ENCODE measurements at places on chromosomes 11 and 22.

DNA sequence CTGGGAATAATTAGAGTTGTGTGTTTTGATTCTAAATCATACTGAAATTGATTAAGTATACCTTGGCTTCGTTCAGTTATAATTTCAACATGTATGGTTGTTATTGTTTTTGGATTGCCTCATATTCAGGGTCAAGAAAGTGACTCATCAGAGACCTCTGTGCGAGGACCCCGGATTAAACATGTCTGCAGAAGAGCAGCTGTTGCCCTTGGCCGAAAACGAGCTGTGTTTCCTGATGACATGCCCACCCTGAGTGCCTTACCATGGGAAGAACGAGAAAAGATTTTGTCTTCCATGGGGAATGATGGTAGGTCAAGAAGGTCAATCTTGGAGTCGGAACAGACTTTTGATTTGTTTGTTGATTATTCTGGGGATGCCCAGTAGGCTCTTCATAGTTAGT is 40.4 kb downstream of the KMT2A start:
- H3K4me3 ChIP-seq = no peak overlapping the region
- no peaks in the 10 kb centered on the region for H3K27me3 ChIP-seq
- DNase-seq = no peak
- no peak overlapping the region for H3K27ac ChIP-seq
- H3K4me1 ChIP-seq = no peaks in the 10 kb centered on the region

DNA sequence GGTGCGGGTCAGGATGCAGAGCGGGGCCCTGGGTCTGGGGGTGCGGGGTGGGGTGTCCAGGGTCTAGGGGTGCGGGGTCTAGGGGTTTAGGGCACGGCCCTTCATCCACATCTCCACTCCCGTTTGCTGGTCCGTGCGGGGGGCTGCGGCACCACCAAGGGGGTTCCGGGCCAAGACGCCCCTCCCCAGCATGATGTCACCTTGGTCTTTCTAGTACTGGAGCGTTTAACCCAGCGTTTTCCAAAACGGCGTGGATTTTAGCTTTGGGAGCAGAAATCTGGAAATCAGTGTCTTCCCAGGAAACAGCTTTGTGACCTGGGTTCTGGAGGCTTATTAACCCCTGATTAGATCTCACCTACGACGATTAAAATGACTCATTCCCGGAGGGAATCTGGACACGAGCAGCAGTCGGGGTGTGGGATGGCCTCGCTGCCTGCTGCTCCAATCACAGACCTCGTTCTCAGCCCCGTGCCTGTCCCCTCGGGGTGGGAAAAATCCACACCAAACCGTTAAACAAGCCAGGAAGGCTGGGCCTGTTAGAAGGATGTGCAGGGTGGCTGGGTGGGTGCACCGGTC is 759 bp downstream of the AP2A2 start:
- H3K4me1 ChIP-seq = peaks cover 22% of the 10 kb centered on the region
- peak overlapping the region; percentile 10 for H3K27ac ChIP-seq
- H3K4me3 ChIP-seq = peak overlapping the region; percentile 68
- no peak for DNase-seq
- H3K27me3 ChIP-seq = no peaks in the 10 kb centered on the region
- H3K36me3 ChIP-seq = no peaks in the 10 kb centered on the region

- no peaks in the 10 kb centered on the region for H3K36me3 ChIP-seq
- no peak overlapping the region for H3K27ac ChIP-seq
- no peak for DNase-seq
- H3K27me3 ChIP-seq = no peaks in the 10 kb centered on the region
Observed at GRCh38 chr22:25495285-25495684, 69.2 kb upstream of the GRK3 start.

- peaks cover 30% of the 10 kb centered on the region for H3K27me3 ChIP-seq
- no peaks in the 10 kb centered on the region for H3K36me3 ChIP-seq
- H3K4me3 ChIP-seq = no peak overlapping the region
Observed at GRCh38 chr11:47187723-47188122, 1.5 kb upstream of the PACSIN3 start.

GRCh38 chr22:39519681-39520225 is 609 bp upstream of the ATF4 start:
- peak overlapping the region; percentile 99 for H3K4me3 ChIP-seq
- peaks cover 40% of the 10 kb centered on the region for H3K36me3 ChIP-seq
- H3K27me3 ChIP-seq = no peaks in the 10 kb centered on the region
- no peak for DNase-seq

GRCh38 chr11:115378557-115378956 is 125.7 kb downstream of the CADM1 start:
- no peaks in the 10 kb centered on the region for H3K27me3 ChIP-seq
- H3K27ac ChIP-seq = no peak overlapping the region
- no peaks in the 10 kb centered on the region for H3K36me3 ChIP-seq
- no peak for DNase-seq
- no peak overlapping the region for H3K4me3 ChIP-seq

GRCh38 chr11:65182258-65183170 is 786 bp downstream of the CAPN1 start:
- peak overlapping the region; percentile 79 for H3K27ac ChIP-seq
- peaks cover 24% of the 10 kb centered on the region for H3K36me3 ChIP-seq
- H3K4me1 ChIP-seq = peaks cover 24% of the 10 kb centered on the region
- H3K4me3 ChIP-seq = peak overlapping the region; percentile 80

GRCh38 chr22:19059481-19060278 is 62.5 kb downstream of the DGCR2 start:
- H3K27ac ChIP-seq = no peak overlapping the region
- no peaks in the 10 kb centered on the region for H3K27me3 ChIP-seq
- H3K4me1 ChIP-seq = no peaks in the 10 kb centered on the region
- H3K4me3 ChIP-seq = no peak overlapping the region
- DNase-seq = no peak

GRCh38 chr22:32615874-32616564 is 141.4 kb downstream of the FBXO7 start:
- H3K36me3 ChIP-seq = no peaks in the 10 kb centered on the region
- H3K4me3 ChIP-seq = no peak overlapping the region
- no peak overlapping the region for H3K27ac ChIP-seq

DNA sequence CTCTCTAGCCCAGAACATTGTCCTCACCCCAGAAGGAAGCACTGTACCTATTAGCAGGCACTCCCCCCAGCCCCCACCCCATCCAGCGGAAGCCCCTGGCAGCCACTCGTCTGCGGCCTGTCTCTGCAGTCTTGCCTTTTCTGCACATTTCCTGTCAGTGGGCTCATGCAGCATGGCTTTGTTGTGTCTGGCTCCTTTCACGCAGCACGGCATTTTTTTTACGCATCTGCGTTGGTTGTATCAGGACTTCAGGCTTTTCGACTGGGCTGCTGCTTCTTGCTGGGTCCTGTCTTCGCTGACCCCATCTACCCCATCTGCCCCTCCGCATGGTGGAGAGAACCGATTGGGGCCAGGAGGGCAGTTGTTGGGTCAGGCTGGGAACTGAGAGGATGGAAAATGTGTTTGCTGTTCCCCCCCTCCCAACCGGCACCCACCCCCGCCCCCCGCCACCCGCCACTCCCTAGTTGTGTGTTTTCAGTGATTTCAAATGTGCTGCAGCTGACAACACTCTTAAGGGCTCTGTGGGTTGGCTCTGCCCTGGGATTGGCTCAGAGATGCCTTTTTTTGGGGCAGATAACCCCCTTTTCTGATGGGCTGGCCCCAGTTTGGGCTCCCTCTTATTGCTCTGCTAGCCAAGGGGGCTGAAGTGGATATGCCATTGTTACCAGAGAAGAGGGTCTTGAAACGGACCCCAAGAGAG is 110.0 kb downstream of the KIAA1671 start:
- no peaks in the 10 kb centered on the region for H3K36me3 ChIP-seq
- H3K4me1 ChIP-seq = no peaks in the 10 kb centered on the region
- no peak overlapping the region for H3K27ac ChIP-seq

DNA sequence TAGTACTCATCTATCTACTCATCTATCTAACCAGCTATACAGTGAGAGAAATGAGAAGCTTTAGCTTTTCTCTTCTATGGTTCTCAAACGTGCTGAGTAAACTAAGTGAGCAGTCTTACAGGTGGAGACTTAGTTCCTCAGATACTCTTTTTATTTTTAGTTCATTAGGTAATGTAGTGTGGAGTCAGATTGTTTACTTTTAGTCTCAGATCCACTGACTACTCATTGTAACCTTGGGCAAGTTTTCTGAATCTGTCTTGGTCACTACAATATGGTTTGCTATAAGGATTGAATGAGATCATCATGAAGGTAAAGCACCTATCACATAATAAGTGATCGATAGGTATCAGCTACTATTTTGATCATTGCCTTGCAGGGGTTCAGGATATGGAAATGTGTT is 160.1 kb downstream of the RAB38 start:
- H3K27ac ChIP-seq = no peak overlapping the region
- no peaks in the 10 kb centered on the region for H3K4me1 ChIP-seq
- DNase-seq = no peak

- H3K36me3 ChIP-seq = no peaks in the 10 kb centered on the region
- no peak overlapping the region for H3K27ac ChIP-seq
Observed at GRCh38 chr11:130085671-130086290, 16.1 kb downstream of the APLP2 start.

- H3K27ac ChIP-seq = no peak overlapping the region
- no peak overlapping the region for H3K4me3 ChIP-seq
- H3K27me3 ChIP-seq = no peaks in the 10 kb centered on the region
- no peaks in the 10 kb centered on the region for H3K36me3 ChIP-seq
Observed at GRCh38 chr22:43667656-43668055, 144.4 kb downstream of the EFCAB6 start.

DNA sequence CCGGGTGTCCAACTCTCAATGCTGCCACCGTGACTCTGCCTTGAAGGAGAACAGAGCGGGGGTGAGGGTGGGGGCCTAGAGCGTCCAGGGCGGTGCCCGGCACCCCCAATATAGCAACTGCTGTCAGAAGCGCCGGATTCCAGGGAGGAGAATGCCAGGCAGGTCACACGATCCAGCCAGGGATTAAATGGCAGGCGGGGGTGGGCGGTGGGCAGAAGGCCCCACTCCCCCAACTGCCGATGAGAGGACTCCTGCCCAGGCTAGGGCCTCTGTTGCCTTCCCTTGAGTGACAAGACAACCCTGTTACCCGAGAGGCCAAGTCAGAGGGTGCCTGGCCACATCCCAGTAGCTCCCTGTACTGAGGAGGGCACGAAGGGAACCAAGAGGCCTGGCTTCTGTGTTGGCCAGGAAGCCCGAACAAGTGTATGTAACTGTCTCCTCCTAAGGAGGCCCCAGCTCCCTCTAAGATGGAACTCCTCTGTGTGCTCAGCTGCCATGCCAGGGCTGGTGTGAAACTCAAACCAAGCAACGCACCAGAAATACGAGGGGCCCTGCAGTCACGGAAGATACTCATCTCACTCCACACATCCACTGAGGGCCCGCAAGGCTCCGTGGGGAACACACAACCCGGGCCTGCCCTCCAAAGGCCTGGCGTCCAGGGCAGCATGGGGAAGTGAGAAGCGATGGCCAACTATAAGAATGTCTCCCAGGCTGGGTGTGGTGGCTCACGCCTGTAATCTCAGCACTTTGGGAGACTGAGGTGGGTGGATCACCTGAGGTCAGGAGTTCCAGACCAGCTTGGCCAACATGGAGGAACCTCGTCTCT is 3.0 kb downstream of the PACSIN3 start:
- peaks cover 19% of the 10 kb centered on the region for H3K4me1 ChIP-seq
- H3K27me3 ChIP-seq = no peaks in the 10 kb centered on the region
- DNase-seq = peak; percentile 10

DNA sequence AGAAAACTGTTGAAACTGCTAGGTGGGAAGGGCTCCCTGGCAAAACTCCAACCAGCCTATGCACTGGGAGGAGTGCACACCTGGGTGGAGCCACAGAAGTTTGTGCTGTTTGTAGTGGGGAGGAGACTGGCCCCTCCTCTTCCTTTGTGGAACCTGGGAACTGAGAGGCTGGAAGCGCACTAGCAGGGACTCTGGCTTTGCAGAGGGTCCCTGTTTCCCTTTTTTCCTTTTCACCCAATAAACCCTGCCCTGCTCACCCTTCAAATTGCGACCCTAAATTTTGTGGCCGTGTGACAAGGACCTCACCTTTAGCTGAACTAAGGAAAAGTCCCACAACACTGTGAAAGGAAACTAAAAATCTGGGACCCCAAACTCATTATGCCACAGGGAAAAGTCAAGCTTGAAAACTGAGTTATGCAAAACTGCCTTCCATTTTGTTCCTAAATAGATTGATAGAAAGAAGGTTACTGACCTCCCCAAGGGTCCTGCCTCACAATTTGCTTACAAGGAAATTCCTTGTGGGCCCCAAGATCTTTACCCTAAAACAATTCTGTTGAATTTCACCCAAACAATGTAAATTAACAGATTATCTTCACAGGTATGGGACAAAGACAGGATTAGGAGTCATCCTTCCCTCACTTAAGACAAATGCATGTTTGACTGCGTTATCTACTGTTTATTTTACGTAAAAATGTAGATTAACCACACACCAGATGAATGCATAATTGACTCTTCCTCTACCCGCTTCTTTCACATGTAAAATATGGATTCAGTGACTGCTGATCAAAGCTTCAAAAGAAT is 81.0 kb downstream of the SLC36A4 start:
- no peak overlapping the region for H3K4me3 ChIP-seq
- no peak for DNase-seq
- no peak overlapping the region for H3K27ac ChIP-seq
- H3K4me1 ChIP-seq = no peaks in the 10 kb centered on the region

GRCh38 chr11:28713850-28714249 is 605.7 kb downstream of the METTL15 start:
- no peaks in the 10 kb centered on the region for H3K36me3 ChIP-seq
- H3K4me3 ChIP-seq = no peak overlapping the region
- no peak for DNase-seq
- H3K27ac ChIP-seq = no peak overlapping the region

DNA sequence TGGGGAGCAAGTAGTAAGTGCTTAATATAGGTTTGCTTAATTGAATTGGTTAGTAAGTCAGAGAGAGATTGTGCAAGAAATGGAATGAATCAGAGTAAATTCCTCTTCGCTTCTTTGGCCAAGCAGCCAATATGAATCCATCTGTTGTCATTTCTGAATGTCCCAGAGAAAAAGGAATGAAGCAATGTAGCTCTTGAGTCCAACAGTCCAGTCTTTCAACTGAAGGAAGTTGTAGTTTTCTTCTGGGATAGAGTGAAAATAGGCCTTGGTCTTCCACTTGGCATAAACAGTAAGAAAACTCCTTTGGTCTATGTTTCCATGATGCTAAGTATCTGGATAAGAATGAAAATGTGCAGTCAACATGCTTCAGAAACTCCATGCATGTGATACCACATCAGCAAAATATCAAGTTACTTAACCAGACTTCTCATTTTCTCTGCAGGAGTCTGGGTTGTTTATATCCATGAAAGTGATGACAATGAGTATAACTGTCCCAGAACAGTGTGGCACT is 1.8 kb upstream of the FIBIN start:
- H3K27ac ChIP-seq = no peak overlapping the region
- H3K4me1 ChIP-seq = no peaks in the 10 kb centered on the region
- no peaks in the 10 kb centered on the region for H3K36me3 ChIP-seq
- no peak for DNase-seq

GRCh38 chr11:19918302-19919049 is 205.8 kb downstream of the NAV2 start:
- no peaks in the 10 kb centered on the region for H3K36me3 ChIP-seq
- no peak overlapping the region for H3K27ac ChIP-seq
- no peaks in the 10 kb centered on the region for H3K4me1 ChIP-seq
- no peak overlapping the region for H3K4me3 ChIP-seq
- H3K27me3 ChIP-seq = no peaks in the 10 kb centered on the region

Measured in B cell (primary cell).